Kidney glomerular epithelial cell (primary cell): ENCODE measurements at places on chromosomes 2 and 18.
A peak's percentile ranks its signal among the peaks of the same experiment; 100 is the strongest.

- DNase-seq: no peak
Measured at GRCh38 chr2:31835450-31835849, 175.4 kb downstream of the MEMO1 start.

- no peak for DNase-seq
Measured at GRCh38 chr2:36680012-36680411, 16.5 kb upstream of the VIT start.

GRCh38 chr2:46775722-46776121 is 139.9 kb downstream of the MCFD2 start:
- no peak for DNase-seq

DNA sequence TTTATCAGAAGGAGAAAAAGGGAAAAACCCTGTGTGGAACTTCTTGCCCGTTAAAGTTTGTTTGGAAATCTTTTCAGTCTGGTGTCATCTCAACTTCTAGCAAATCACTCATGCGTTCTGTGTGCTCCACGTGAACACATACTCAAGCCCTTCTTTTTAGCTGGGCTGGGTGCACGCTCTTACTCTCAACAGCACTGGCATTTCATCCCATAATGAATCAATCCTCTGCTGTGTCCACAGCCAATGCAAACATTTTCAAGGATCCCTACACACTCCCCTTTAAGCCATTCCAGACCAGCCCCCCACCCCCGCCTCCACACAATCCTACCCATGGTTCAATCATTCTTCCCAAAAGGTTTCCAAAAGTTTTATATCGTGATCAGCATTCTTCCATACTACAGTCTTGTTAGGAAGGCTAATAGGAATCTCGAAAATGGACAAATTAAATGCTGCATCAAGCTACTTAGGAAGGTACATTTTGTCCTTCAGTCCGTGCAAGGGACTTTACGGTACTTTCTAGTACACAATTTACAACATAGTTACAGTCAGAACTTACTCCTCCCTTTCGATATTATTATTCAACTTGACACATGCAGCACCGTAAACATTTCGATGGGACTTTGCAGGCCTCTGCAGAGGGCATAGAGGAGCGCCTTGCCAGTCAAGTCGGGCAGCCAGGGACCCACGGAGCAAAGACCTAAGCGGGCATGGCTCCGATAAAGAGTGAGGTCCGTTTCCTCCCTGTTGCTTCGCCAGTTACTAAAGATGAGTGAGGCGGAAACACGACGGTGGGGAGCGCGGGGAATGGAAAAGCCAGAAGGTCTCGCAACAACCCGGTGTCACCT is 1.4 kb downstream of the PTGR3 start:
- peak; percentile 35 for DNase-seq

GRCh38 chr2:88167740-88168139 is 2.4 kb upstream of the THNSL2 start:
- no peak for DNase-seq

- DNase-seq: no peak
Measured at GRCh38 chr2:103945083-103945482, 908.8 kb upstream of the POU3F3 start.

DNA sequence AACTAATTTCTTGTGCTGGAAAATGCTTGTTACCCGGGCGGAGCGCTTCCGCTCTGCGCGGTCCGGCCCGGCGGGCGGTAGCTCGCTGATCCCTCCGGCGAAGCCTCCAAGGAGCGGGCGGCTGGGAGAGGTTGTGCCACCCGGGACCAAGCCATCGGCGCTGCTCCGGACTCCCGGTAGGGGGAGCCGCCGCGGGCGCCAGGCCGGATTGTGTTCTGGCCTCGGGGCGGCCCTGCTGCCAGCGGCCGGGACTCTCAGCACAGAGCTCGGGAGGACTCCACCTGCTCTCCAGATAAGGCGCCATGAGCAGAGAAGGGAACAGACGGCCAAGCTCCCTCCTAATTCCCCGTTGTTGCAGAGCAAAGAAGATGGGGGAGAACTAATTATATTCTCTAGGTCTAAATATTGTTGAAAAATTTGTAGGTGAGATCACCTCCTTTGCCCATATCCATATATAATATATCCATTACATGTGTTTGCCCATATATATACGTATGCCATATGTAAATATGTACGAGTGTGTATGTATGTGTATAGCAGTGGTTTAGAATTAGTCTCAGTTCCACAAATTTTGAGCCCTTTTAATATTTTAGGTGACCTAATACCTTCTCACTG is 13.8 kb upstream of the SATB2 start:
- peak; percentile 41 for DNase-seq
